CD4-positive, alpha-beta T cell treated with Interferon gamma for 1 hour (primary cell): ENCODE measurements at places on chromosomes 1 and 21.

- no peak for DNase-seq
These were observed 250.9 kb upstream of the FMN2 start for GRCh38 chr1:239840790-239841189.

DNA sequence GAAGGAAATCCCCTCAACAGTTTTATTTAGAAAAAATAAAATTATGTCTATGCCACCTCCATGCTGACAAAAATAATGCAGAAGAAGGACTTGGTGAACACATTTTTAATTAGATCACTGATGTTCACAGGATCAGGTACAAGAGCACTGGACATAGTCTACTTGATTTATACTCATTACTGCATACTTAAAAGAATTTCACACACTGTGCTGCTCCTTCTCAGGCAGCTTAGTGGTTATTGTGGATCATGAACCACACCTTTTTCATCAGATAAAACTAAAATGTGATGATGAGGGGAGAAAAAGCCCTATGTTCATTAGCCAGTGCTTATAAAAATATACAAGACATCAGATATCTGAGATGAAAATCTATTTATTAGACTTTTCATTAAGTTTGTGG lies 103.3 kb upstream of the DPH5 start:
- DNase-seq = no peak

DNA sequence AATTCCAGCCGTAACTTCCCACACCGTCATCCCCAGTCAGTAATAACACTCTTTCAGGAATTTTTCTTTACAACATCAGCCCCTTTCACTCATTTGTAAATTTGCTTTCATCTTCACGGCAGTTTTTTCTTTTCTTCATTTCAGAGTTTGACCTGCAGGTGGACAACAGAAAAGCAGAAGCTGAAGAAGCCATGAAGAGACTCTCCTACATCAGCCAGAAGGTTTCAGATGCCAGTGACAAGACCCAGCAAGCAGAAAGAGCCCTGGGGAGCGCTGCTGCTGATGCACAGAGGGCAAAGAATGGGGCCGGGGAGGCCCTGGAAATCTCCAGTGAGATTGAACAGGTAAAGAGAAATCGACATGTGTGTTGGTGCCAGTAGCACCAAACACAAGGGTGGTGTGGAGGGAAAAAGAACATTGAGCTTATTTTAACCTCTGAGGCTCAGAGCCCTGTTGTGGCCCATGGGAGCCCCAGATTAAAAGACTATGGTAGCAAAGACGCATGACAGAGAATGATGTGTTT lies 53.2 kb downstream of the LAMC2 start:
- DNase-seq = no peak

GRCh38 chr1:212549503-212550017 lies 59.0 kb upstream of the ATF3 start:
- no peak for DNase-seq

DNA sequence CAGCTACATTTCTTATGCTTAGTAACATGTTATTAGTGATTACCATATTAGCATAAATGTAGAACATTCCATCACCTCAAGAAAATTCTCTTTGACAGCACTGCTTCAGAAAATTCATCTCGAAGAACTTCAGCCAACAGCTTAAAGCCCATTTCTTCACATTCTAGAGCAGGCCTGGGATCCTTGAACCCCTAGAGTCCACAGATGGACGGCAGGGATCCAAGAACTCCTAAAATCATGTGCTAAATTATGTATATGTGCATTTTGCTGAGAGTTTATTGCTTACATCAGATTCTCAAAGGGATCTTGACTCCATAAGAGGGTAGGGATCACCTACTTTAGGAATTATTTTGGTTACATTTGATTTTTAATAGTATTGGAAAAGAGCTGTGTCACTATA lies 76.2 kb upstream of the TEKT2 start:
- DNase-seq = no peak

GRCh38 chr1:220221670-220222069 lies 50.6 kb downstream of the RAB3GAP2 start:
- DNase-seq = no peak

- DNase-seq = no peak
These were observed 72.3 kb downstream of the GALNT2 start for GRCh38 chr1:230139315-230139714.

GRCh38 chr1:108949044-108949443 lies 14.2 kb downstream of the CLCC1 start:
- DNase-seq = no peak

GRCh38 chr1:24957016-24957807 lies 27.1 kb upstream of the RUNX3 start:
- peak; percentile 34 for DNase-seq

- no peak for DNase-seq
These were observed 95.7 kb upstream of the VANGL1 start for GRCh38 chr1:115545791-115546733.

GRCh38 chr1:162367073-162367472 lies 9.6 kb downstream of the SPATA46 start:
- no peak for DNase-seq

DNA sequence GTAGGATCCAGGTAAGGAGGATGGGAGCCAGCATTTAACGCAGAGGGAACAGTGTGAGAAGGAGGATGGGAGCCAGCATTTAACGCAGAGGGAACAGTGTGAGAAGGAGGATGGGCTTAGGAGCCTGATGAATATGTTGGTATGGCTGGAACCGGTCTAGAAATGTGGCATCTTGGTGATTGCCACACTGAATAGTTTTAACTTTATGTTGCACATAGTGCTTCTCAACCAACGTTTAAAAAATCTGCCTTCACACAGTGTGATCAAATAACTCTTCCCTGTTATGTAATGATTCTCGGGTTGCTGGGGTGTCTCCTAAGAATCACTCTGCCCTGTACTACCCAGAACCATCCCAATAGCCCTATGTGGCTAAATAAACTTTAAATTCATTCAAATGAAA lies 146.9 kb upstream of the DUSP10 start:
- DNase-seq = no peak

GRCh38 chr1:20496241-20496661 lies 10.2 kb upstream of the CAMK2N1 start:
- DNase-seq = no peak

- no peak for DNase-seq
These were observed 14.9 kb downstream of the ABCA4 start for GRCh38 chr1:94105957-94106529.

DNA sequence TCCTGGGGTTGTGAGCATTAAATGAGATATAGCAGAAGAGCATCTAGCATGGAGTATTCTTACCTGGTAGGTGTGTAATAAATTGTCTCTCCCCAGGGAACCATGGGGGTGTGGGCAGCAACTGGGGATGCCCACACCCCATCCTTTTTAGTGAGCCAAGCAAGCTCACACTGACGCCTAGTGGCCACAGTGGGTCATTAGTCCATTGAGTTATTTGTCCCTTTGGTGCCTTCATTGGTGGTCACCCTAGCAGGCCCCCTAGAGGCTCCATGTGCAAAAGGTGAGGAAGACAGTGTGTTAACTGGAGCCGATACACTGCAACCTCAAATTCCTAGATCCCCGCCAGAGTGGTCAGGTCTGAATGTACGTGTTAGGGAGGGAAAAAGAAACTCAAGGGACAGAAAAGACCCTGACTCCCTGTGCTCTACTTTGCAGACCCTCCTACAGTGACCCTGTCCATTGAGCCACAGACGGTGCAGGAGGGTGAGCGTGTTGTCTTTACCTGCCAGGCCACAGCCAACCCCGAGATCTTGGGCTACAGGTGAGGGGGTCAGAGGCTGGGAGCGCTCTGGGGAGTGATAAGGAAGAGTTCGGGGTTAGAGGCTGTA lies 93.3 kb upstream of the CD1D start:
- peak; percentile 21 for DNase-seq
